Naive thymus-derived CD8-positive, alpha-beta T cell (primary cell): ENCODE measurements at places on chromosomes 7 and 10. TPM values are rescaled to one million over a fixed set of nuclear protein-coding genes. Genes with fewer than 3 reads are reported as not detected.

Gene PGAM2
- polyA plus RNA-seq: not detected

Gene MAP3K8
- polyA plus RNA-seq: 0.80 TPM

Gene CALCR
- not detected for polyA plus RNA-seq

Gene PLAC9
- polyA plus RNA-seq: not detected

Gene DCLRE1A
- 3.8 TPM for polyA plus RNA-seq

Gene SLC26A5
- polyA plus RNA-seq: not detected

Gene VPS37D
- not detected for polyA plus RNA-seq

Gene GJC3
- polyA plus RNA-seq: 2.0 TPM

Gene GPR22
- 0.11 TPM for polyA plus RNA-seq

Gene NKX1-2
- polyA plus RNA-seq: not detected

Gene CYP2C19
- not detected for polyA plus RNA-seq

Gene CNTNAP2
- polyA plus RNA-seq: 0.12 TPM

Gene TLX1
- polyA plus RNA-seq: not detected

Gene TRIM56
- 3.8 TPM for polyA plus RNA-seq

Gene SFMBT2
- 2.2 TPM for polyA plus RNA-seq

Gene CNPY1
- polyA plus RNA-seq: not detected

Gene STARD3NL
- polyA plus RNA-seq: 26.4 TPM

Gene SEMA3C
- polyA plus RNA-seq: not detected

Gene SFTPA1
- not detected for polyA plus RNA-seq

Gene AIMP2
- polyA plus RNA-seq: 23.9 TPM

Gene INPP5A
- polyA plus RNA-seq: 1.1 TPM

Gene CALY
- polyA plus RNA-seq: 0.44 TPM

Gene FAM20C
- not detected for polyA plus RNA-seq

Gene PDSS1
- 3.8 TPM for polyA plus RNA-seq

Gene PDE1C
- not detected for polyA plus RNA-seq

Gene NEUROD6
- not detected for polyA plus RNA-seq

Gene ATRNL1
- polyA plus RNA-seq: not detected

Gene GPR37
- polyA plus RNA-seq: not detected

Gene TMEM254
- polyA plus RNA-seq: 25.7 TPM

Gene MBLAC1
- 2.1 TPM for polyA plus RNA-seq

Gene CDK14
- not detected for polyA plus RNA-seq

Gene LRMDA
- polyA plus RNA-seq: not detected

Gene GNGT1
- not detected for polyA plus RNA-seq

Gene GALNT17
- not detected for polyA plus RNA-seq

Gene PRPS1L1
- not detected for polyA plus RNA-seq
